ENCODE measurements at places on chromosomes 13 and 19. TPM values are rescaled to one million over a fixed set of nuclear protein-coding genes. Genes with fewer than 3 reads are reported as not detected.

DNA sequence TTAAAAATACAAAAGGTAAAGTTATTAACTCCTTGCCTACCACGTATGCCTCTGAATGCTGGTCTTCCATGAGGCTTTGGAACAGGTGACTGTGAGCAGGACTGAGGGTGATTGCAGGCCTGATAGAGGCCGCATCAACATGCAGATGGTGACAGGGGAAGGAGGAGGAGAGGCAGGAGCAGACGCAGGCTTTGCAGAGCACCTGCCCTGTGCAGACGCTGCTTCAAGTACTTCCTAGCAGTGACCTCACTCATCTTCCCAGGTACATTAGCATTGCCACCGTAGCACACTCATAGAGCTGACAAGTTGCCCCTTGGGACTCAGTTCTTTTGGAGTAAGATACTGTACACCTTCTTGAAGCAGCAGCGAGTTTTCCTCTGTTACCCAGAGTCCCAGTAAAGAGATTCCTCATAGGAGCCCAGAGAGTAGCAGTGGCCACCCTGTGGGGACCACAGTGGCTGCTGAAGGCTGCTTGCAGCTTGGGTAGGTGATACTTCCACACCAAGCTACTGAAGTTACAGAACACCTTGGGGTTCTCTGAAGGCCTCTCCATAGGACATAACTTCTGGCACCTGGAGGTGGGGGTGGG lies 56.0 kb downstream of the ZNF536 start:
- no peak for DNase-seq

GRCh38 chr13:72457151-72457550 lies 270.3 kb downstream of the MZT1 start:
- peak; percentile 53 for DNase-seq

The LRP3 gene
- 40.0 TPM for total RNA-seq

The C3 gene
- total RNA-seq: 20.8 TPM
